ENCODE measurements at places on chromosomes 11 and 22.
A peak's percentile ranks its signal among the peaks of the same experiment; 100 is the strongest.

DNA sequence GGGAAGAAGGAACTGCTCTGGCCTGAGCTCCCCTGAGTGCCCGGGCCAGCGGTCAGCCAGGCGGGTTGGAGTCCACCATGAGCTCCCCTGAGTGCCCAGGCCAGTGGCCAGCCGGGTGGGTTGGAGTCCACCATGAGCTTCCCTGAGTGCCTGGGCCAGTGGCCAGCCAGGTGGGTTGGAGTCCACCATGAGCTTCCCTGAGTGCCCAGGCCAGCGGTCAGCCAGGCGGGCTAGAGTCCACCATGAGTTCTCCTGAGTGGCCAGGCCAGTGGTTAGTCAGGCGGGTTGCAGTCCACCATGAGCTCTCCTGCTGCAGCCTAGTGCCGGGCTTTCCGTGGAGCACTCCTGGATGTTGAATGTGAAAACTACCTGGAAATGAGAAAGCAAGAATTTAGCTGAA is 844.0 kb downstream of the TBC1D22A start:
- no peak for DNase-seq

DNA sequence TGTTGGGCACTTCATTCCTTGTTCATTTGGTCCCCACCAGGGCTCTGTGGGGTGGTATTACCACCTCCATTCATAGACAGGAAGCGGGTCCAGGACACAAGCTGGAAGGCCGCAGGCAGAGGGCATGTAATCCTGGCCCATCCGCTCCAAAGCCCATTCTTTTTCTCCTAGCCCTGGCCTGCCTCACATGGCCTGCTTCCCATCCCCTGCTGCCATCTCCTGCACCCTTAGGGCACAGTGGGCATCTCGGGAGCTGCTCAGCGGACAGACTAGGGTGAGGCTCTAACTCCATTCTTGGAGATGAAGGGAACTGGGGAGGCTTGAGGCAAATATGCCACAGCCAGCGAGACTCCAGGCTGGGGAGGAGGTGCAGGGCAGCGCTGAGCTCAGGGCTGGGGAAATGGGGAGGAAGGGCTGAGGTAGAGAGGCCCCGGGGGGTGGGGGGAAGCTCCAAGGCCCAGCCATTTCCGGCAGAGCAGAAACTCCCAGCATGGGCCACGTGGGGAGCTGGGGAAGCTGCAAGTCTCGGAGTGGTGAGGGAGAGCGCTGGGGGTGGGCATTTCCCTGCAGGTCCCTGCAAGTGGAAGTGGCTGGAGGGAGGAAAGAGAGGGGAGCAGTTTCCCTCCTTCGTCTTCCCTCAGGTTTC is 14.3 kb upstream of the BCL9L start:
- peak; percentile 63 for DNase-seq

DNA sequence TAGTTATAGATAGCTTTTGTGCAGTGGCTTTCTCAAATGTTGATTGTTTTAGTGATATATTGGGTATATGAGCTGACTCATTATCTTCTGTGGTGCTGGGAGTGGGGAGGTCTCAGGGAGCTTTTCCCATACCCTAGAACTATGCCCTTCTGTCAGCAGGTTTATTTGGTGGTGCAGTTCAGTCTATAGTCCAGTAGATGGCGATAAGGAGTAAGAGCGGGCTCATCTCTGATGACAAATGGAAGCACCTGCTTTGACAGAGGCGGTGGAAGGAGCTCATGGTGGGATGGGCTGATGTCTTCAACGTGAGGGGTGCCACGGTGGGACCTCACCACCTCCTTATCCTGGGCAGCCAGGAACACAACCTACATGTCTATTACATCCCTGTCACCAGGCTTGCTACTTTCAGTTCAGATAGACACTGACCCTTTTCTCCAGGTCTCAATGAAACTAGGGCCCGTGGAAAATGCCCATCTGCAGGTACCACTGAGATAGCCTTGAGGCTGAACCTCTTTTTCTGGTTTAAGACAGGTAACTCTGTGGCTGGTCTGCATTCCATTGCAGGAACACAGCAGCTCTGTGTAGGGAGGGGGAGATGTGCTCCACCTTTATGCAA is 13.0 kb upstream of the OR6A2 start:
- DNase-seq: peak; percentile 28

DNA sequence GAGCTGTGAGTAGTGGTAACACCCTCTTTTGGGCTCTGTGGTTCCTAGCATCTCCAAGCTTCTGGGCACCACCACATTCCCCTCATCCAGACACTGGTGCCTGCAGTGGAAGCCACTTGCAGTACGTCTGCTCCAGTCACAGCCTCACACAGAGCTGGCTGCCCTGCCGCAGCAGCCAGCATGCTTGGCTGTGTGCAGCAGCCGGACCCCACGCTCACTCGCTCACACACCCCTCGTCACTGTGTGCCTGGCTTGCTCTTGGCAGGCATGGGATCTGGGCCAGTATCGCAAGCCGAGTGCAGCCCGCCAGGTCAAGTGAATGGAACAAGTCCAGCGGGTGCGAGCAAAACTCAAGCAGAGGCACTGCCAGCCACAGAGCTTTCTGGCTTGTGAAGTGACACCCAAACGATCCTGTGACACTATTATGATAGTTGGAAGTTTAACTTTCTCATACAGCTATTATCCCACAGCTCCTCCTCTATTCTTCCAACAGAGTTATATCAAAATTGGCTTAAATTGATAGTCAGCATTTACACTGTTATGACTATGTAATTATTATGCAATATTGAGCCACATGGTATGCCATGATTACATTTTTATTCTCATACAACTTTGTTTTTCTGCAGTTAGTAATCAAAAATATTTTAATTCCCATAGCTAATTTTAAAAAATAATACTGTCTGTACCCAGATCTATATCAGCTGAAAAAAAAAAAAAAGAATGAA is 89.0 kb downstream of the CCDC73 start:
- no peak for DNase-seq

GRCh38 chr11:72234514-72234830 is 9.5 kb downstream of the PHOX2A start:
- no peak for DNase-seq

- DNase-seq: no peak
Measured at GRCh38 chr22:27905653-27906052, 13.4 kb downstream of the PITPNB start.

All from CD4-positive, alpha-beta T cell treated with Interleukin-6 at 100 ng/mL for 8 hours (primary cell).